Stimulated activated CD4-positive, alpha-beta T cell treated with anti-CD3 and anti-CD28 coated beads, Interleukin-4, amount 100 ng/mL, for 24 hours (primary cell): ENCODE measurements at places on chromosomes 11 and 22.

- no peak for DNase-seq
Observed at GRCh38 chr11:69705901-69706787, 2.3 kb upstream of the FGF19 start.

DNA sequence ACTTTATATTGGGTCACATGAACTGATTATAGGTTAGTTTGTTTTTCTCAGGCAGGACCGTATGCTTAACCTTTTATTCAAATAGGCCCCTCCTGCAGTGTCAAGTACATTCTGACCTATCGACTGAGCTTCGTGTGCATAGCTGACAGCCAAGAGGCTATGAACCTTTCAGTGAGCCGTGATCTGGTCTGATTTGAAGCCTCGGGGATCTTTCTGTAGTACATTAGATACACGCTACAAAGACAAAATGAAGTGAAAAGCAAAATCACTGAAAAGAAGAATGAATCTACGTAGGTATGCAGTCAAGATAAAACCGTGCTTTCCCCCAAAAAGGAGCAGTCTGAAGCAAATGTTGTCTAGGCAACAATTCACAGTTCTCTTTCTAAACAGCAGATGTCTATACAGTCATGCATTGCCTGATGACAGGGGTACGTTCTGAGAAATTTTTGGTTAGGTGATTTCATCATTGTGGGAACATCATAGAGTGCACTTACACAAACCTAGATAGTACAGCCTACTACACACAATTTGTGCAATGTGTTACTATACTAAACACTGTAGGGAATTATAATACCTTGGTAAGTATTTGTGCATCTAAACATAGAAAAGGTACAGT, 18.1 kb downstream of the JHY start:
- no peak for DNase-seq

DNA sequence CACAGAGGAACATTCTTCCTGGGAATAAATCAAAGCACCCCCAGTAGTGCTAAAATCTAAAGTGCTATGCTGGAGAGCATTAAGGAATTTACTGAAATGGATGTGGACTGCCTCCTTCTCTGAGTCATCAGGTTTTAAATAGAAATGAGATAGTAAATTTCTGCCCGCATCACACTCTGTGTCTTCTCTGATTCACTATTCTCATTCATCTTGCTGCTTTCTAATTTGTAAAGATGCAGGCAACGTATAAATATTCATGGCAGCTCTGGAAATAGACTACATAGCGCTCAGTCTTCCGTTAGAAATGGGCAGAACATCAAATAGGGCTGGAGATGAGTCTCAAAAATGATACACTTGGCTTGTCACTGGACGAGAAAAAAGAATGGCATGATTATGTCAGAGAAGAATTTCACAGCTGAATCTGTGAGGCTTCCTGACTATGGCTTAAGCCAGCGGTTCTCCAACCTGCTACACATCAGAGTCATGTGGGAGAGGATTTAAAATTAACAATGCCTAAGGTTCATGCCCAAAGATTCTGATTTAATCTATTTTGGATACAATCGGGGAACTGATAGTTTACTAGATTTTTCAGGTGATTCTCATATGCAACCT, 178.2 kb downstream of the LRRC4C start:
- DNase-seq, result no peak

DNA sequence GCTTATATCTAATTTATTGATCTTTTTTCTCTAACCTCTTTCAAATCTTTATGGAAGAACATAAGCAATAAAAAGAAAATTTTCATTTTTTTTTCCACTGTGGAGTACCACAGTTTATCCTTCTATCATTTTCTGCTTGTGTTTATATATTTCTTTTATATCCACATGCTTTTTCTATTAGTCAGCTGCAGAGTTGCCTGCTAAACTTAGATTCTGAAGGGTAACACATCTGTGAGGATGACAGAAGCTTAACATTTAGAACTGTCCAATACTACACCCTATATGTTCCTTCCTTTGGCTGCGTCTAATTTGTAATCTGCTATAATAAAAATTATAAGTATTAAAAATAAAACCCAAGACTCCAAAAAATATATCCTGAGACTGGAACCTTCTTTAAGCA, 20.8 kb downstream of the CCDC90B start:
- DNase-seq, result no peak

GRCh38 chr11:62676698-62677097, 2.2 kb downstream of the UBXN1 start:
- DNase-seq, result no peak

- no peak for DNase-seq
Observed at GRCh38 chr11:72314600-72315392, 70.8 kb upstream of the PHOX2A start.
